Renal cortical epithelial cell (primary cell): ENCODE measurements at places on chromosomes 2 and 18.

DNA sequence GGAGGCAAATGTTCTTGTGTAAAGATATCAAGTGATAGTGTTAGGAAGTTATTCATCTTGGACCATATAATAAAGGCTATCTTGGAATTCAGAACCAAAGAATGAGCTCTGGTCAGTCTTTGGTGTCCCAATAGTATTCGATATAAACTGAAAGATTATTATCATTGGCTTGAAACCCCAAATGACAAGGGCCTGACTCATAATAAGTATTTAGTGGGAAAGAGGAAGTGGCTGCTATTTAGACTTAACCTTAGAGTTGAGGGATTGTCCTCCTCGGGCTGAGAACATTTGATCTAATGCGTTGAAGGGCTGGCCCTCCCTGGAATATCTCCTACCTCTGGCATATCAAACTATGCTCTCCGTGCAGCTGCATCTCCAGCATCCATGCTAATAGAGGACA is 67.5 kb downstream of the CDH20 start:
- DNase-seq = peak; percentile 19

- no peak for DNase-seq
Measured at GRCh38 chr2:240998995-240999791, 775 bp downstream of the SNED1 start.

GRCh38 chr2:52919673-52920072 is 847.9 kb upstream of the CHAC2 start:
- DNase-seq = no peak

DNA sequence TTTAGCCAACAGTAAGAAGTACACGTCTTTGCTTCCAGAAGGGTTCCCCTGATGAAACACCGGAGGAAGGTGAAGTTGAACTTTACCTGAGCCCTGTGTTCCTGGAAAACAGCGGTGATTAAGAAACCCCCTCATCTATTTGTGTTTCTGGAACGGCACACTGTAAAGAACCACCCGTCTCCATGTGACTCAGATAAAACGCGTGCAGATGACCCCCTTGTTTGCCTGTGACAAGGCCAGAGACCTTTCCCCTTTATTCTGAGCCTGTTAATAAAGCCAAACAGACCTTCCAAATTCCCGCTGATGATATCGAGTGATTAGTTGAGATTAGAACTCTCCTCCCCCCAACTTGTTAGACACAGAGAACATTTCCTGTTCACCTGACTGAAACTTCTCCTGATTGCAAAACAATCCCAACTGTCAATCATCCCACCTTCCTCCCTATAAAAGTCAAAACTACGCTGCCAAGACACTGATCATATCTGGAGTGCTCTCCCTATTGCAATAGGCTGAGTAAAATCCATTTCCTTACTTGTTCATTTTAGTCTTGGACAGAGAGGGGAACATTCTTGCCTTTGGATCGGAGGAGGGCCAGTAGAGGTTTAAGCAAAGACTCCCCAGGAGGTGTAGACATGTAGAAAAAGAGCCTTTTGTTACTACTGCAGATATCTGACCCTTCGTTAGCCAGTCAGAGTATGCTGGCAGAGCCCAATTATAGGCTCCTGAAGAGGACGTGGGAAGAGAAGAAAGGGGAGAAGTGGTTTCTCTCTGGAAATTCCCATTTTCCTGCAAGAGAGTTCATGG is 914 bp upstream of the IWS1 start:
- peak; percentile 63 for DNase-seq

DNA sequence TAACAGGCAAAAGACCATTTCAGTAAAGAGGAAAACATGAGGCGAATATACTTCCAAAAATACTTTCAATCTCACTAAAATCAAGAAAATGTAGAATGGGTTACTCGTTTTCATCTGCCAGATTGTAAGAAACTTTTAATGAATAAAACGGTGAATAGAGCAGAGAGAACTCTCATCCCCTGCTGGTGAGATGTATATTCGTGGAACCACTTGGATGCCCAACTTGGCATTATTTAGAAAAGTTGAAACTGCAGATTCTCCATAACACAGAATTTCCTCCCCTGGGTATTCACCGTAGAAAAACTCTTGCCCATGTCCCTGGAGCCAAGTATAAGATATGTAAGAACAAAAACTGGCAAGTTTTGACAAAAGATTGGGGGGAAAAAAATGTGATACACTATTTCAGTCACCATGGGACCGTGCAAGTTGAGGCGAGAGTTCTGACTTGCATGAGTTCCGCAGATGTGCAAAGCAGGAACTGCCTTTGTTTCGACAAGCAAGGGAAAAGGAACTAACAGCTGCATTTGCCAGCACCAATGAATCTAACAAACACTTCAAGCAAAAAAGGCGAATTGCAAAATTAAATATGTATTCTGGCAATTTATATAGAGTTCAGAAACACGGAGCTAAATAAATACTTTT is 14.8 kb downstream of the TIMM21 start:
- DNase-seq = no peak

DNA sequence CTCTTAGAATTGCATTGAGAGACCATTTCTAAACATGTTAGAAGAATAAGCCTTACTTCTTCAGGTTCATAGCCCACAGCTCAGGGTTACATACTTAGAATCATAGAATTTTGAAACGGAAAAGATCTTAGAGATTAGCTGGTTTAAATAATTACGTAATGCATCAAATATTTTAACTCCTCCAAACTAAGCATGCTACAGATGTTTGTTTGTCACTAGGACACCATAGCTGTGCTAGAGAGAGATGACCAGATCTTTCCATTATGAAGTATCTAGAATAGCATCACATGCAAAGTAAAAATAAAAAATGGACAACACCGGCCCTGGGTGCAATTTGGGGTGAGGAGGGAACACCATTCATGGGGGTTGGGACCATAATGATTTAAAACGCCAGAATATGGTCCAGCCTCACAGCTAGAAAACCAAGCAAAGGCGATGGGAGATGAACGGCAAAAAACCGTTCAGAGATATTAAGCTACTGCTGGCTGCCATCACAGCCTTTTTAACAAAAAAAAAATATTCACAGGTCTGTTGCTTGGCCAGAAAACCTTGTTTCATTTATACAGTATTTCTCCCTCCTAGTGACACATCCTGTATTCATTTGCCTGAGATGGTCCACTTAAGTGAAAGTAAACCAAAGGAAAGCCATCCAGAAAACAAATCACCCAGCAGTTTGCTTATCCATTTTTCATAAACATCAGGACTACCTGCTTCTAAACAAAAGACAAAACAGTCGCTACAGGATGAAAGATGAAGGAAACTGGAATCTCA is 94.2 kb downstream of the EPHA4 start:
- DNase-seq = no peak

DNA sequence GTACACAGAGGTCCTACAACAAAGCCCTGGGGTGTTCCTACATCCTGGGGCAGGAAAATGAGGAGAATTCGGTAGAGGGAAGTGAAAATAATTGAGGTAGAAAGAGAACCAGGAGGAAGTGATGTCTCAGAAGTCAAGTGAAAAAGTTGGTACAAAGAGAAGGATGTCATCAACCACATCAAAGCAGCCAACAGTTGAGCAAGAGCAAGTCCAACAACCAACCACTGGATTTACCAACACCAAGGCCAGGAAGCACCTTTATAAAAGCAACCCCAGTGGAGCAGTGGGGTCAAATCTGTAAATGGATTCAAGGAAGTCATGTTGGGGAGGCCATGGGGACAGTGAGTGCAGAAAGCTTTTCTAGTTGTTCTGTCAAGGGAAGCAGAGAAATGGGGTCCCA is 360.4 kb downstream of the ZNF516 start:
- no peak for DNase-seq
